AG08396 (cell line): ENCODE measurements at places on chromosomes 16 and 17.

- DNase-seq = no peak
These were observed 122.9 kb downstream of the METRNL start for GRCh38 chr17:83202002-83203000.

- DNase-seq = peak; percentile 82
These were observed 7.8 kb downstream of the RARA start for GRCh38 chr17:40316571-40317344.

DNA sequence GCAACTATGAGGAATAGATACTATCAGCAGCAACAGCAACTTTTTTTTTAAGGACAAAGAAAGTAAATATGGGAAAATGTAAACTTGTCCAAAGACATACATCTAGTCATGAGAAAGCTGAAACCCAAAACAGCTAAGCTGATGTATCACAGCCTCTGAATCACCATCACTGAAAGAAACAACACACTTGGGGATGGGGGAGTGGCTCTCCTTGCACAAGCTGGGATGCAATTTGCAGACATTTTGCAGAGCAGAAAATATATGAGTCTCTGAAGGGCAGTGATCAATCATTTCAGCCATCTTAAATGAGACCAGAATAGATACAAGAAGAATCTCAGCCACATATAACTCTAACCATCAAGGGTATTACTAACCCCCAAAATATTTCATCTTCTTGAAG lies 79.1 kb downstream of the GRIN2A start:
- DNase-seq = no peak

DNA sequence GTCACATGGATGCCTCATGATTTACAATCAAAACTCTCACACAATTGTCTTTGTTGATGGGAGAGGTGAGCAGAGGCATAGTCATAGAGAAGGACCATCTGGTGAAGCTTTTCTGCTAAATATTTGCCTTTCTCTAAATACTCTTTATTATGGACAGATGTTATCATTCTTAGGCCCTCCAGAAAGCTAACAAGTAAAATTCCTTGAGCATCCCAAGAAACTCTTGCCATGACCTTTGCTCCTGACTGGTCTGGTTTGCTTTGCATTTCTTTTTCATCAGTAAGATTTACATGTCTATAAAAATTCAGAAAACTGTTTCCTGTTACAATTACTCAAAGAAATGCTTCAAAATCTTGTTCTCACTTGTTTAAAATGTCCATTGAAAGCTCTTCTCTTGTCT lies 1336.6 kb upstream of the CDH8 start:
- DNase-seq = no peak

DNA sequence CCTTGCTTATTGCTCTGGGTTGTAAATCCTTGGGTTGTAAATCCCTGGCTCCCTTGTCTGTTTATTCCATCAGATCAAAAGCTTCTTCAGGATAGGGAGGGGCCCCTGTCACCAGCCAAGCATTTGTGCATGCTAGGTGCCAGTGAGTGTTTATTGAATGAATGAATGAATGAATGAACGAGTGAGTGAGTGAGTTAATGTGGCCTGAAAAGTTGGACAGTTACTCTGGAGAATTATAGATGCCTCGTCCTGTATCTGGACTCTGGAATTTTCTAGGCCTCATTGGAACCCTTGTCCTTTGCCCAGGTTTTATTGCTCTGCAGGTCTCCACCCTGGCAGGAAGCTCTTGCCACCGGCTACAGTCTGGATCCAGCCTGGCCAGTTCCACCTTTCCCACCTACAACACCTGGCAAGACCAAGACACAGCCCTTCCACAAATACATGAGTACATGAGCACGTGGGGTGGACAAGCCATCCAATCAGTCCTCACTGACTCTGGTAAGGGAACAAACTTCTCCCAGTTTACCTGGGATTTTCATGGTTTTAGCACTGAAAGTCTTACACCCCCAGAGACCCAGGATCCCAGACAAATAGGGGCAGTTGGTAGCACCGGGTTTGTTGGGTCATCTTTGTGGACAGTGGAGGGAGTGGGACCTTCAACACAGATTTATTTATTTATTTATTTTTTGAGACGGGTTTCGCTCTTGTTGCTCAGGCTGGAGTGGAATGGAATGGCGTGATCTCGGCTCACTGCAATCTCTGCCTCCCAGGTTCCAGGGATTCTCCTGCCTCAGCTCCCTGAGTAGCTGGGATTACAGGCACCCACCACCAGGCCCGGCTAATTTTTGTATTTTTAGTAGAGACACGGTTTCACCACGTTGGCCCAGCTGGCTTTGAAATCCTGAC lies 14.7 kb upstream of the CDH1 start:
- no peak for DNase-seq

DNA sequence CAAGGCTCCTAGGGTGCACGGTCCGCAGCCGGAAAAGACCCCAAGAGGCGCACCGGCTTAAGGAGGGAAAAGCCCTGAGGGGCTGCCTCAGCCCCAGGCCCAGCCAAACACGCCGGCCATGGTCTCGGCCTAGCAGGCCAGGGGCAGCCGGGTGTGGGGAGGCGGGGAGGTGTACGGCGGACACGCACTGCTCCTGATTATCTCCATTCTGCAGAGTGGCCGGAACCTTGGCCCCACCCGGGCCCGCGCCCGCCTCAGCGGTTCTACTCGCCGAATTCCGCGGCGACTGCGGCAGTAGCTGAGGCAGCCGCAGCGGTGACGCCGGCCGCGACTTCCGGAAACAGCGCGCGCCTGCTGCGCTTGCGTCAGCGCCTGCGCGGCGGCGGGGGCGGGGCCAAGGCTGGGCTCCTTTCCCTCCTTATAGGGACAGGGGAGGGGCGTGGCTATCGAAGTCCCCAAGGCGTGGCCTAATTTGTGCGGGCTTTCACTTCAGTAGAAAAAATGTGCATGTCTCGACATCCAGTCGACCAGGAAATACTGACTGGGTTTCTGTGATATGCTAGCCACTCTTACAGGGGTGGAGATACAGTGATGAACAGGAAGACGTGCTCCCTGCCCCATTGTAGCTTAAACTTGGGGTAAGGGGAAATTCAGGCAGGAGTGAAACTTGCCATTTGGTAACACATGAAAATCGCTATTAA lies at the start of gene PARN:
TSS of gene PARN (minus strand) at position 342 of the 701 bp plus-strand sequence. CDS start at position 207, 135 bp downstream.
- peak; percentile 99 for DNase-seq

GRCh38 chr16:29925781-29926710 lies at the start of gene KCTD13:
Gene KCTD13 (minus strand): TSS chr16:29926226. CDS start chr16:29926033, 193 bp downstream.
- DNase-seq = peak; percentile 99

- DNase-seq = no peak
These were observed 27.4 kb downstream of the GRB7 start for GRCh38 chr17:39765175-39765574.

DNA sequence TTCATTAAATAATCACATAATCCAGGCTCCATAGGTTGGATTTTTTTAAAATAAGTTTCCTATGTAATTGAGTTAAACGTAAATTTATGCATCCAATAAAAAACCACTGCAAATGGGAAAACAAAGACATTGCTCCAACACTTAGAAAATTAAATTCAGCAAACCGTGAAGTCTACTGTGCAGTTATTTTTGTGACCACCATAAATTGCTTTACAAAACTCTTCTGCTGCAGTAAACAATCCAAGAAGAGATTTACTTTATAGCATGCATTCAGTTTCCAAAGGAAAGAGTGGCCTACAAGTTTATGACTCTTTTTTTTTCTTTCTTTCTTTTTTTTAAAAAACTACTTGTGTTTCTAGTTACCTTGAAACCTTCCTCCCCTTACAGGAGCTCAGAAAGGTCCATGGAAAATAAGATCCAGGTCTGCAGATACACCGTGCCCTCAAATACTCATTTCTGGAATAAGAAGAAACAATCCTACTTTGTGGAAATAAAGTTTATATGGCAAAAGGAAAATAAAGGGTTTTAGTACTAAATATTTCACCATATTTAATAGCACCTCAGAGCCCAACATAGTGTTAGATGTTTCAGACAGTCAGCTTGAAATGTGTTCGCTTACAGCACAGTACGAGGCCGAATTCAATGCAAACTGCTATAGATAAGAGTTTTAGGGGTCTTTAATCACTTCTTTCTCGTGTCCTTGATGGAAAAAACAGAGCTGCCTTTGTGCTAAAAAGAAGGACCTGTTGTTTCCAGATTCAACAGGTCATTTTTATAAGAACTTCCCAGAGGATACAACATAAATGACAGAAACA lies 3.2 kb downstream of the HS3ST3A1 start:
- DNase-seq = no peak

GRCh38 chr17:57357830-57358430 lies 101.6 kb downstream of the MSI2 start:
- DNase-seq = no peak

- DNase-seq = no peak
These were observed 201.5 kb downstream of the C16orf95 start for GRCh38 chr16:87115646-87116045.

- peak; percentile 63 for DNase-seq
These were observed 19.5 kb downstream of the PCTP start for GRCh38 chr17:55770196-55770870.

DNA sequence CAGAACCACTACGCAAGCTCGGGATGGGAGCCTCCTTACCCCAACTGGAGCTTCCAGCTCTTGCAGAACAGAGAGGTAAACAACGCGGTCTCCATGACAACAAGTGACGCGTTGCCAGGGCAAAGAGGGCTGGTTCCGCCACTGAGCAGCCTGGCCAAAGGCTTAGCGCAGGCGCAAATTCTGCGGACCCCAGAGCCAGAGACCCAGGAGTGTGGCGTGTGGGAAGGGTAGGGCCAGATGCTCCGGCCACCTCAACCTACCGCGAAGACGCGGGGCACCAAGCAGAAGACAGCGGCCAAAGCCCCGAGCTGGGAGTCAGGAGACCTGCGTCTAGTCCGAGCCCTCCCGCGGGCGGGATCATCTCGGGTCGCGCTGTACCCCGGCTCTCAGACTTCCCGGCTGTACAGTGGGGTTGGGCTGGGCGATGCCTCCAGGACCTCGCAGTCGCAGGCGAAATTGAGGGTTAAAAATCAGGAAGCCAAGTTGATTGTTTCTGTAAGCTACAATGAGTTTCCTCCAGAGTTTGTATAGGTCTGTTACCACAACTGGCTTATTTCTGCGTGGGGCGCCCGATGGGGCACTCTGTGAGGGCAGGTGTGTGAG lies at the start of gene TEKT1:
TSS of gene TEKT1 (minus strand) at position 69 of the 603 bp plus-strand sequence. CDS start 1,353 bp downstream, outside the sequence.
- DNase-seq = peak; percentile 76

DNA sequence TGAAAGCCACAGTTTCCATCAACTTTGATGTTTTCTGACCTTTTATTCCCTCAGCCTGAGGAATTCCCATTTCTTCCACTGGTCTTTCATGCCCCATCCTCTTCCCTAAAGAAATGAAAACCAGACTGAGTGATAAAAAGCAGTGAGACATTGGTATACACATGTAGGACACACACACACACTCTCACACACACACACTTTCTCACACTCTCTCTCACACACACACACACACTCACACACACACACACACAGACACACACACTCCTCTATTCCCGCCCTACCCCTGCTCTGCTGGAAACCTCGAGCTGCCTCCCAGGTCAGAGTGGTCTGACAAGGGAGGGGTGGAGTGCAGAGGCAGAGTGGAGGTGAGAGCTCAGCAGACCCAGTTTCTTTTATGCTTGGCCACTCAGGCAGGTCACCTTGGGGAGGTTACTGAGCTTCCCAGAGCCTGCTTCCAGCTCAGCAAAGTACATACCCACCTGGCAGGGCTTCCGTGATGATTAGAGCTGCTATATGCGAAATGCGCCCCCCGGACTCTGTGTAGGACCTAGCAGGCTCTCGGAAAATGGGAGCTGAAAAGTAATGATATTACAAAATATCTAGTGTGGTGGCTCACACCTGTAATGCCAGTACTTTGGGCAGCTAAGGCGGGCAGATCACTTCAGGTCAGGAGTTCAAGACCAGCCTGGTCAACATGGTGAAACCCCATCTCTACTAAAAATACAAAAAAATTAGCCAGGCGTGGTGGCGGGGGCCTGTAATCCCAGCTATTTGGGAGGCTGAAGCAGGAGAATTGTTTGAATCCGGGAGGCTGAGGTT lies 30.7 kb downstream of the CCR7 start:
- no peak for DNase-seq

- DNase-seq = peak; percentile 81
These were observed 3.3 kb upstream of the TRARG1 start for GRCh38 chr17:1275962-1276736.

DNA sequence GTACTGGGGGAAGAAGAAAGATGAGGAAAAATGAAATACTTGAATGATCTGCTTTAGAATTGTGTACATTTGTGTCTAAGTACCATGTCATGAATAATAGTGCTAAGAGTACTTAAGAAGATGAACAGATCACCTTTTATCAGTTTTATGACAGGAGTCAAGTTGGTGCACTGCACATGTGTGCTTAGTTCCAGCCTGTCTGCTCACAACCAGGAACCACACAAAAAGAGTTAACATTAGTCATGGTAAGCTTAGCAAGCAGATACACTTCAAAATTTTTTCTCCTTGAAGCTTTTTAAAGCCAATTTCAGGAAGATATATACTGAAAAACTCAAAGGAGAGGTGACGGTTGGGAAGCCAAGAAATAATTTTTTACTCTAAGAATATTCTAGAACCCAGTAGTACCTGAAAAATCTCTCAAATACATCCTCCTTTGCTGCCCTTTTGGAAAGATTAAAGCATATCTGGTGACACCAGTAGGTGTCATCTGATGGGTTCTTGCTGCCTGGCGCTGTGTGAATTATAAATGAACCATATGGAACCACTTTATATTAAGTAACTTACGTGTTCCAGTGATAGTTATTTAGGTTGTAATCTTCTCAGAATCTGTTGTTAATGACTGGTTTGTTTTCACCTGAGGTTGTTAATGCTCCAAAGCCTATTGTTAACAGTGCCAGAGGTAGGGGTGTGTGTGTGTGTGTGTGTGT lies 93.4 kb downstream of the MSI2 start:
- no peak for DNase-seq

- DNase-seq = peak; percentile 43
These were observed 57.1 kb upstream of the WSB1 start for GRCh38 chr17:27236717-27237315.

DNA sequence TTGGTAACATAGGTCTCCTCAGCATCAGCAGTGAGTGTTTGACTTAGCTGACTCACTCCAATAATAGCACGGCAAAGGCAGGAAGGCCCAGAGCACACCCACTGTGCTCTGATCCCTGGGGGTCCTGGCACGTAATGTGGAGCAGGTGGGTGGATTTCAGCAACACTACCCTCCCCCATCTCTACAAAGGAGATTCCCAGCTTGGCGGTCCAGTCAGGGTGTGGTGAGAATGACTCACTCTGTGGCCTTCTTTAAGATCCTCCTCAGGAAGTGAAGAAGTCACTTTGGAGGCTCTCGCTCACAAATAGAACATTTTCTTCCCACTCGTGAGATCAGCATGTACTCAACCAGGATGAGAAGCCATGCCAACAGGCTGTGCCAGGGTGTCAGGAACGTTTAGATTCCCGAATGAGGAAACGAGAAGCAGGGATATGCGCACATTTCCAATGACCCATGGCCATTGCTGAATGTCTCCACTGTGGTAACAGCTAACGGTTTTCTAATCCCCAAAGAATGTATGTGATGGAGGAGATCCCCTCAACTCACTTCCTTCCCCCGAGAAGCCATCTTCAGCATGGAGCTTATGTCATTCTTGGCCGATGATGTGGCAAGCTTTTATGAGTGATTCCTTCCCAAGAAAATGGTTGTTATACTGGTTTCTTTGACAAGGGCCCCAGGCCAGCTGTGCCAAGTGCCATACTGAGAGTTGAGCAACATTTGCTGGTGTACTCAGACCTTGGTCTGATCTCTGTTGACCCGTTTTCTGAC lies 365.2 kb downstream of the C16orf95 start:
- DNase-seq = peak; percentile 77
